ENCODE measurements at places on chromosomes 6 and 20.

DNA sequence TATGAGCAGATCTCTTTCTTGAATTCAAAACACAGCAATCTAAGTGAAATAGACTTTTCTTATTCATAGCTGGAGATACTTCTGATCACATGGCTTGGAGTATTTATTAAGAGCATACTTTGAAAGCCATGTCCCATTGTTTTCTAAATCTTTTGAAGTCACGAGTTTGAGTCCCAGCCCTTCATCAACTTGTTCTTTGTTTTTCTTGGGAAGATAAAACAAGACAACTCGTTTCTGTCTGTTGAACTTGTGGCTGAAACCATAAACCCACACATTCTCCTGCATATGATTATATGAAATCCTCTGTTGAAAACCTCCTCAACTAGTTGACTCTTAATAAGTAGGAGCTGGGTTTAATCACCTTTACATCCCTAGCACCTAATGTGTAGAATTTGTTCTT, 3.3 kb downstream of the RNF144B start:
- no peak for DNase-seq

GRCh38 chr20:14817101-14817500, 479.7 kb upstream of the FLRT3 start:
- no peak for DNase-seq

GRCh38 chr6:54970337-54970736, 123.8 kb downstream of the FAM83B start:
- no peak for DNase-seq

DNA sequence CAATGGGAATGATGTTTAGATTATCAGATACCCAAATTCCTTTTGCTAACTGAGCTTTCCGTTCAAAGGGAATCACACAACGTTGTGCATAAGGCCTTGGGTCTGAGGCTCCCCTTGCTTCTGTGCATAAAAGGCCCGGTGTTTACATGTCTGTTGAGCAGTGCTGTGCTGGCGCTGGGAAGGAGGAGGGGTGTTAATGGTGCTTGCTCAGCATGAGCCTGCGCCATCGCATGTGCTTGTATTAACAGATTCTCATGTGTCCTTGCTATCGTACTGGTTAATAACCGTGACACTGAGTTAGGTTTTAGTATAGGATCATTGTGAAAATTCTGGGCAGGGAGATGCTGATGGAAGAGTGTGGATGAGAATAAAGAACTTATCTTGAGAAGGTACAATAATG, 62.3 kb upstream of the TRAF3IP2 start:
- no peak for DNase-seq

DNA sequence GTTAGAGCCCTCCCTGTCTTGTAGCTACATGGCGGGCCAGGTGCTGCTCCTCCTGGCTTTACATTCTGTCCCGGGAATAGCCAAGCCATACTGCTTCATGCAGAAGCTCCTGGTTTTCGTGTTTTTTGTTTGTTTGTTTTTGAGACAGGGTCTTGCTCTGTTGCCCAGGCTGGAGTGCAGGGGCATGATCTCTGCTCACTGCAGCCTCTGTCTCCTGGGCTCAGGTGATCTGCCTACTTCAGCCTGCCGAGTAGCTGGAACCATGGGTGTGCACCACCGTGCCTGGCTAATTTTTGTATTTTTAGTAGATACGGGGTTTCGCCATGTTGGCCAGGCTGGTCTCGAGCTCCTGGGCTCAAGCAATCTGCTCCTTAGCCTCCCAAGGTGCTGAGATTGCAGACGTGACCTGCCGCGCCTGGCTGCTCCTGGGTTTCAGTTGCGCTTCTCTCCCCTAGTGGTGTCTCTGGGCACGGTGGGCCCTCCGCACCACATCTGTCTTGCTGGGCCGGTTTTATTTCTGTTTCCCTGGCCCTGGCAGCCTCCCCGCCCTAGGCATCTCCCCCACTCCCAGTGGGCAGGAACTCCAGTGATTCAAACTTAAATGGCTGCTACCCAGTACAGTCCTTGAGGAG, 12.9 kb downstream of the CDYL start:
- no peak for DNase-seq

- DNase-seq: no peak
Observed at GRCh38 chr20:23156170-23156841, 70.2 kb upstream of the CD93 start.

- no peak for DNase-seq
Observed at GRCh38 chr20:14986026-14986655, 648.7 kb upstream of the FLRT3 start.

DNA sequence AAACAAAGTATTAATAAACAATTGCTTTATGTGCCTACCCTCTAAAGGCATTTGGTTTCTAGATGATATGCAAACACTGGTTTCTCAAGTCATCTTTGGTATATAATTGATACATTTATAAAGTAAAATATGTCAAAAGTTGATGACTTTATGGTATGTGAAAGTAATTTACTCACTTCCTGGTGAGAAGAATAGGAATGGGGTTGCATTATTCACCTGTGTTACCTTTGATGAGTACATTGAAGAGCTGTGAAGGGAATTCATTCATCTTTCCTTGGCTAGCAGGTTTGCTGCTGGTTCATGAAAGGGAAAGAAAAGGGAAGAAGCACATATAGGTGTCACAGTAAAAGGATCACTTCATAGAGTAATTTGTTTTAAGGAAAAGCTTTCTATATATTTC, 20.4 kb downstream of the RNF217 start:
- DNase-seq: no peak

DNA sequence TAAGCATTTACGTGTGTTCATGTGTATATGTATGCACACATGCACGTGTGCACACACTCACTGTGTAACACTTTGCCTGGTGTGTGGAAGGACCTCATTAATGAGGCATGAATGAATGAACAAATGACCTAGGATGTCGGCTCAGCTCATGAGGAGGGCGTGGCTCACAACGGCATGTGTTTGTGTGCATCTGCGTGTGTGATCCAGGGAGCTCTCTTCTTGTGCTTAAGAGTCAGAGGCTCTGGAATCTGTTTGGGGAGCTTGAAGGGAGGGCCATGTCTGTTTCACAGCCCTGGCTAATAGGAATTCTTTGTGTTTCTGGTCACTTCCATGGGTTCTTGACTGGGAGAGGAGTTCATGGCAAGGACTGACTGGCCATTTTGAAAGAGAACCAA, 32.7 kb downstream of the TOX2 start:
- no peak for DNase-seq

DNA sequence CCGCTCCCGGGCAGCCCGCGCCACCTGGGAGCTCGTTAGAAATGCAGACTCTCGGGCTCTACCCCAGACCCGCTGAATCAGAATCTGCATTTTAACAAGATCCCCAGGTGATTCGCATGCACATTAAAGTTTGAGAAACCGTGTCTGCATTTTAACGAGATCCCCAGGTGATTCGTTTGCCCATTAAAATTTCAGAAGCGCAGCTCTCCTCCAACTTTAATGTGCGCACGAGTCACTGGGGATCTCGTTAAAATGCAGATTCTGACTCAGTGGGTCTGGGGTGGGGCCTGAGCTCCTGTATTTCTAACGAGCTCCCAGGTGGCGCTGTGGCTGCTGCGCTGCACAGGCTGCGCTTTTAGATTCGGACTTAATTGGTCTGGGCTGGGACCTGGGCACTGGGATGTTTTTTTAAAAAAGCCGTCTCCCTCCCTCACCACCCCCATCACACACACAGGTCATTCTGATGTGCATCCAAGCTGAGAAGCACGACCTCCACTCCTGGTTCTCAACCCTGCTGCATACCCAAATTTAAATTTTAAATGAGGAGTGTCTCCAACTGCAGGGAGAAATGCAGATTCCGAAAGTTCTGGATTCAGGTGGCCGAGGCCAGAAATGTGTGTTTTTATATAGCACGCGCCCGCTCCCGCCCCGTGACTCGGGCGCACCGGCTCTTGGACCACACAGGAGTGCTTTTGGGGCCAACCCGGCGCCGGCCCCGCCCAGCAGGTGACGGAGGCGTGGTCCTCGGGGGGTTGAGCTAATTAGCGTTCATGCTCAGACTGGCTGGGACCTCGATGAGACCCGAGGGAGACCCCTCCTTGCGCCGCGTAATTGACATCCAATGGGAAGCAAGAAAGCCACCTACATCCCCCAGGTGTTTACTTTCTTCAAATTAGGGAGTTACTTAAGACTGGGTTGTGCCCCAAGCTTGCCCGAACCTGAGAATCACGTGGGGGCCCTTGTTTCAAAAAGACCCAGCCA, 85.8 kb downstream of the ZFP64 start:
- DNase-seq: no peak

GRCh38 chr20:44123251-44123650, 63.7 kb downstream of the JPH2 start:
- DNase-seq: no peak

DNA sequence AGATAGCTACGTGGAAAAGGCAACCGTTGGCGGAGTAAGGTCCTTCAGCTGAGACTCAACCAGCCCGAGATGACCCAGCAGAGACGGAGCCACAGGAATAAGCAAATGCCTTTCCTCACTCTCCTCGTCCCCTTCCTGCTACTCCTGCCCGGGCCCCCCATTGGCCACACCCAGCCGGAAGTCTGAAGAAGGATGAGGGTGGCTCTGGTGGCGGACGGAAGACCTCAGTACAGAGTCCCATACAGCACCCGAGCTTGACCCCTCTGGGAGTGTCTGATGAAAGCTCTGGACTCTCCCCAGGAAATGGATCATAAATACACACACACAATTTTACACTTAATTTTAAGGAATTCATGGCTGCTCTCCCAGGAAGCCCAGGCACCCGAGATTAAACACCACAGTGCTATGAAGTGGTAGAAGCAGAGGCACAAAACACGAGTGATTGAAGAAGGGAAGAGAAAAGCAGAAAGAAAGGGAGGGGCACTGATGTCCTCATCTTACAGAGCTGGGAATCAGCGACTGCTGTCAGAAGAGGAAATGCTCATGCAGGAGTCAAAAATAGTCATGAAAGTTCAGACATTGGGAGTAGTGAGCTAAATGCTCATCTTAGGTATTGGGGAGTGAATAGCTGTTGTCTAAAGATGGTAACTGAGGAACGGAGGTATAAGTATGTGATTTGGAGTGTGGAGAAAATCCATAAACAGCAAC, 125.6 kb downstream of the BANF2 start:
- DNase-seq: no peak

DNA sequence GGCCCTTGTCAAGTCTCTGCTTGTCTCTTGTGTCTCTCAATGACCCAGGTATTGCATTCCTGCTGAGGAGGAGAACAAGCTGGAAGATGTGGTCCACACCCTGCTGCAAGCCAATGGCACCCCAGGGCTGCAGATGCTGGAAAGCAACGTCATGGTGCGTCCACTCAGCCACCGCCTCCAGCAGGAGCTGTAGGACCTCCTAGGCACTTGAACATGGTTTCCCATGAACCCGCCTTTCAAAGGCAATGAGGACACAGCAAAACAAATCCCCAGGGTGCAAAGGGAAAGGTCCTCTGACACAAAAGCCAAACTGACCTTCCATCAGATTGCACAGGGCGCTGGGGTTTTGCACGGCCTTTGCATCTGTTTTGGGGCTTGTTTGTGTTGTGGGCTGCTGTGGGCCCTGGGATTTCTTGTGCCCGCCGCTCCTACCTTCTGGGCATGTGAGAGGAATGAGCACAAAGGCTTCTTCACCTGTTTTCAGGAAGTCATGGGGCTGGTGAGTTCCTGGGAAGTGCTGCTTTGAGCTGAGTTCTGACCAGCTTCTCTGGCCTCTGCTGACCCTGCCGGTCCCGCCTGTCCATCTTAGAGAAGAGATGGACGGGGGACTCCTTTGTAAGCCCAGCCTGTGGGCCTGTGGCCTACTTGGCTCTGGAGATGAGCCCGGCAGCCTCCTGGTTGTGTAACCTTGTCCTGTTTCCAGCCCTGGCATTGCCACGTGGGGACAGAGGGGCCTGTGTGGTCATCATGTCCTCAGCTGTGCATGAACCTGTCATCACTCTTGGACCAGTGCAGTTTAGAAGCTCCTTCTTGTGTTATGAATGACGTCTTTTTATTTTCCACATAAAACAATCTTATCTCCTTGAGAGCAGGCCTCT, 151.3 kb downstream of the DTNBP1 start:
- no peak for DNase-seq

- no peak for DNase-seq
Observed at GRCh38 chr20:33964441-33964840, 29.3 kb upstream of the RALY start.

DNA sequence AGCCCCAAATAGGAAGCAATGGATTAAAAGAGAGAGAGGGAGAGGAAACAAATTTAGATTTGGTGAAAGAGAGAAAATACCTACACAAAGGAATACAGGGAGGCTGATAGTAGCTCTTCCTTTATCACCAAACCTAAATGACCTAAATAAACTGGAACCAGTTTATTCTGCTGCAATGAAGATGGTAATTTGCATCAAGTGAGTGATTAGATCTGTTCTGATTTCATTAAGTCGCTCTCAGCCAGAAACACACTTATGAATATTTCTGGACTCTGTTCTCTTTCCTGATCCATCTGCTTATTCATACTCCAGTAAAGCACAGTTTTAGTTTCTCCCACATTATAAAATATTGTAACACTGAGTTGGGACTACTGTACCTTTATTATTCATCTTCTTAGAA, 83.4 kb upstream of the BMP5 start:
- DNase-seq: no peak

DNA sequence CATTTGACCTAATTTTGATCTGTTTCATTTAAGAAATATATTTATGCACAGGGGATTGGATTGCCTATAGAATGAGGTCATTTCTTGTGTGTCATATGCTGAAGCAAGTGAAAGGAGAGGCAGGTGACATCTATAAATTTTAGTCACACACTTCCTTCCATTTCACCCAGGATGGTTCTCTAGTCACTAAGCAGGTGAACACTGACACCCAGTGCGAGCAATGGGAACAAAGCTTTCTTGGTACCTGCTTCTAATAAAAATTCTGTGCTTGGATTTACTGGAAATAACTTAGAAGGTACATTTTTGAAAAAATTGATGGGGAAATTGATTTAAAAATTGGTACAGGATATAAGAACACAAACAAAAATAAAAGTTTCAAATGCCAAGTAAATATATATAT, 66.9 kb upstream of the MC3R start:
- DNase-seq: no peak

- no peak for DNase-seq
Observed at GRCh38 chr20:33881989-33882388, 70.8 kb downstream of the CHMP4B start.

- no peak for DNase-seq
Observed at GRCh38 chr20:15439551-15439950, 1102.1 kb upstream of the FLRT3 start.

- no peak for DNase-seq
Observed at GRCh38 chr20:58996226-58996611, 10.8 kb downstream of the CTSZ start.

- no peak for DNase-seq
Observed at GRCh38 chr6:159450815-159451465, 242.1 kb downstream of the SOD2 start.
